ENCODE measurements at places on chromosomes 5 and 9.

- no peak for DNase-seq
These were observed 92.9 kb downstream of the GLDC start for GRCh38 chr9:6552498-6553121.

DNA sequence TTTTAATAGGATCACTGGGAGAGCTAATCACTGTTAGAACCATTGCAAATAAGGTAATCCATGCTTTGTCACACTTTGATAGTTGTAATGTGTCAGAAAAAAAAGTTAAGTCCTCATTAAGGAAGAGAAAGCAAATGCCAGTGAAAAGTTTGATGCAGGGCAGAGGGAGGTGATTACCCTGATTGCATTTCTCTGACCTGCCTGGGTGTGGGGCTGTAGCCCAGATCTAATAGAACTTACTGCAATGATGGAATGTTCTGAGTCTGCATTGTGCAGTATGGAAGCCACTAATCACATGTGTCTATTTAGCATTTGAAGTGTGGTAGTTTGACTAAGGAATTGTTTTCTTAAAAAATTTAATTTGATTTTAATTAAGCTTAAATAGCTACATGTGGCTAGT lies 202.7 kb downstream of the ATP10B start:
- no peak for DNase-seq

GRCh38 chr5:122089096-122090013 lies 11.3 kb upstream of the LOX start:
- no peak for DNase-seq

DNA sequence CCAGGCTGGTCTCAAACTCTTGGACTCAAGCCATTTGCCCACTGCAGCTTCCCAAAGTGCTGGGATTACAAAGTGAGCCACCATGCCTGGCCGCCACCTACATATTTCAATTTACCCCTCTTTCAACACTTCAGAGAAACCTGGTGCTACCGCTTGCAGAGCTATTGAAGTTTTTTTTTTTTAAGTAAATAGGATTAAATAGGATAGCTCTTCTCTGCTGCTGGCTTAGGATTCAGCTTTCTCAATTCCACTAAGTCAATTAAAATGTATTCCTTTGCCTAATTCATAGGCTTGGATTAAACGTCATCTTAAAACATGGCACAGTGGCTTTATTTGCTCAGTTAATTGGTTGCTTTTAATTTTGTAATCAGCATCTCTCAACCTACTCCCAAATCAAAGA lies 41.0 kb downstream of the KIAA1191 start:
- no peak for DNase-seq

DNA sequence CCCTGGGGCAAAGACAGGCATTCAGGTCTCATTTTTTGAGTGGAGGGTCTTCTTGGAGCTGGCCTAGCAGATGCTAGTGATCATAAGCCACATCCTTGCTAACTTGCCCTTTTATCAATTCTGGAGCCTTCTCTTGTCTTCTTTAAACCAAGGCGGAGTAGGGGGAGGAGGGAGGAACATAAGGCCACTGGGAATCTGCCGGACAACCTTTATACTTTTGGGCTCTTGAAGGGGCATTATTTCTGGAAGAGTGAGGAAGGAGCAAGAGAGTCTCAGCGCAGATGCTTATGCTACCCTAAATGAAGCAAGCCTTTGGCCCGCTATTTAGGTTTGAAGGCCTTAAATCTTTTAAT lies 2.0 kb downstream of the TMEFF1 start:
- no peak for DNase-seq

GRCh38 chr9:127521919-127522304 lies 70.6 kb downstream of the LRSAM1 start:
- DNase-seq: no peak

- DNase-seq: no peak
These were observed 69.0 kb downstream of the ALDH1A1 start for GRCh38 chr9:72883875-72884274.

GRCh38 chr5:139670369-139671095 lies 22.4 kb downstream of the CXXC5 start:
- no peak for DNase-seq

DNA sequence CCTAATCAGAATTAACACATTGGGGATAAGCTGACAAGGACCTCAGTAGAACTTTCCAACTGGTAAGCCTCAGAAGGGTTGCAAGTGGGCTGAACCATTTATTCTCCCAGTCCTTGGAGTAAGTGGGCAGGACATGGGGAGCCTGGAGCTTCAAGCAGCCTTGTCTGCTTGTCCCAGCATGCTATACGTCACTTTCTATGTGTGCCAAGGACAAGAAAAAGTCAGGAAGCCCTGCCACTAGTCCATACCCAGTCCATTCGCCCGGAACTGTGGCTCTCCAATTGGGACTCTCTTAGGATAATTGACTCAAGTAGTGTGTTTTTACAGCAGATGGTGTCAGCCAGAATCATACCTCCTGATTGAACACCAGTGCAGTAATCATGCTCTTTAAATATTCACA lies 62.6 kb upstream of the FRRS1L start:
- DNase-seq: no peak

GRCh38 chr5:58080573-58080972 lies 379.3 kb downstream of the PLK2 start:
- no peak for DNase-seq

- no peak for DNase-seq
These were observed 26.5 kb downstream of the OXCT1 start for GRCh38 chr5:41843456-41844370.

DNA sequence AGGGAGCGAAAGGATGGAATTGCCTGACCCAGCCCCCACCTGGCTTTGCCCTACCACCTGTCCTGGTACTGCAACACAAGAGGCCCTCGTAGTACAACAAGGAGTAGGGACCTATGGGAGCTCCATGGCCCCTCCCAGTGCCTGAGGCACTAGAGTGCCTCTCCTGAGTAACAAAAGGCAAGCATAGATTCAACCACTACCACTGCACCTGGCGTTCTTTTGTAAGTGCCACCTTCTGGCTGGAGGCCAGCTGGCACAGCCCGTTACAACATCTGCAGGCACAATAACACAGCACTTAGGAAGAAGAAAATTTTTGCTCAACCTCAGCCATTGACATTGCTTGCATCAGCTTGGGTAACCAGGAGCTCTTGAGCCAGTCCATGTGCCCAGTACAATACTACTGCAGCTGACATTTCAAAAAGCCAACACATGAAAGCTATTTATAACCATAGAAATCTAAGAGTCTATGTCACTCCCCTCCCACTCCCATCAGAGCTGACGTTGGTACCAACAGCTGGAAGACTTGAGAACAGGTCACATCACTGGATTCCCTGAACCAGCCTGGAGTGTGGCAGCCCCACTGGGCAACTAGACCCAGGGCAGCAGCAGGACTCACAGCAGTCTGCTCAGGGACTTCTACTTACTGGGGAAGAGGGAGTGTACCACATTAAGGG lies 17.7 kb upstream of the FAM174A start:
- DNase-seq: no peak

GRCh38 chr9:111386386-111386785 lies 56.4 kb upstream of the OR2K2 start:
- no peak for DNase-seq

GRCh38 chr9:29806937-29807618 lies 2233.8 kb upstream of the C9orf72 start:
- no peak for DNase-seq

- no peak for DNase-seq
These were observed 478.0 kb downstream of the BRINP1 start for GRCh38 chr9:118891213-118891612.

DNA sequence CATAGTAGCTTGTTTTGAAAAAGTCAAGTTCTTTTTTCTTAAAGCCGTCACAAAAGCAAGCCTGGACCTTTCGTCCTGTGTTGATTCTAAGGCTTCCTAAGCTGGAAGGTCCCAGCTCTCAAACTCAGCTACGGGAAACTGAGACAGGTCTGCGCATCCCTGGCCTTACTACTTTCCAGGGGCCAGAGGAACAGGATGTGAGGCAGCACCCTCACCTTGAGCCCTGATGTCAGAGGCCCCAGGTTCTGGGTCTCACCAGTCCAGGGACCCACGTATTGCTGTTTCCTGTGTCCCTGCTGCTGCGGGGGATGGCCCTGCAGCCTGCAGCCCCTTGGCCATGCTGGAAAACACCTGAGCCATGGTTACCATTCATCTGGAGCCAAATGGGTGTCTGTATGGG lies 123.9 kb downstream of the COL23A1 start:
- DNase-seq: no peak

DNA sequence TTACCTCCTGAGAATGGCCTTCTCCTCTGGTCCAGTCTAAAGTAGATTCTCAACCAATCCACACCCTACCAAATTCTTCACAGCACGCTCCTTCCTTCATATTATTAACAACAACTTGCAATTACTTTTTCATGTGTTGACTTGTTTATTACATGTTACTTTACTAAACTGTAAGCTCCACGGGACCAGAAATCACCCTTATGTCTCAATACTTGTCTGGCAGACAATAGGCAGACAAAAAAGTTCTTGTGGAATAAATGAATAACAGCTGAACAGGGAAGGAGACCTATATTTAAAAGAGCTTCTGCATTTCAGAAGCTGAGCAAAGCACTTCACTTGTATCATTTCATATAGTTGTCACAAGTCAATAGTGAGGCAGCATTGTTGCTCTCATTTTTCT lies 5.7 kb upstream of the WWC1 start:
- no peak for DNase-seq

DNA sequence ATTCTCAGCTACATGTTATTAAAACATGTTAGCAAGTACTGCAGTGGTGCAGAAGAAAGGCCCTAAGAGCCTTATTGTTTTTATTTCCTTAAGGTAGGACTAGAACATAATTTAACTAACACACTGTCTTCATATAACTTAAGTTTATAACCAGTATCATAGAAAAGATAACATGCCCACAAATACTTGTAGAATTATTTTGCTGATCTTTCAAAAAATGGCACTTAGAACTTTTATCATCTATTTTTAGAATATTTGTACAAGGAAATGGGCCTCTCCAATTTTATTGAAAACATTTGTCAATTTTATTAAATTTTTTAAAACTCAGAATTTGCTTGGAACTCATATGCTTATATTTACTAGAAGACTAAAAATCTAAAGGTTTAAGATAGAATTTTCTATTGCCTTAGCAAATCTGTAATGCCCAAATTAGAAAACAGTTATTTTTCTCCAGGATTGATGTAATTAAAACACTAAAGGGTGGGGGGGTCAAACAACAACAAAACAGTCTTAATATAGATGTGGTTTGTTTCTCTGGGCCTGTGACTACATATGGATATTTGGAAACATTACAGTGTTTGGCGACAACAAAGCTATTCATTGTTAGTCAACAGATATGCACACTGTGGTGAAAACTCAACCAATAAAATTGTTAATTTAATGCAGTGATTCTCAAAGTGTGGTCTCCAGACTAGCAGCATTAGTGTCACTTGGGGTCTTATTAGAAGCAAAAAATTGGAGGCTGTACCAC lies 360.4 kb downstream of the PDE4D start:
- DNase-seq: no peak

- DNase-seq: no peak
These were observed 117.9 kb downstream of the MELK start for GRCh38 chr9:36690412-36691168.

GRCh38 chr9:137180491-137180890 lies 7.9 kb downstream of the ANAPC2 start:
- no peak for DNase-seq

DNA sequence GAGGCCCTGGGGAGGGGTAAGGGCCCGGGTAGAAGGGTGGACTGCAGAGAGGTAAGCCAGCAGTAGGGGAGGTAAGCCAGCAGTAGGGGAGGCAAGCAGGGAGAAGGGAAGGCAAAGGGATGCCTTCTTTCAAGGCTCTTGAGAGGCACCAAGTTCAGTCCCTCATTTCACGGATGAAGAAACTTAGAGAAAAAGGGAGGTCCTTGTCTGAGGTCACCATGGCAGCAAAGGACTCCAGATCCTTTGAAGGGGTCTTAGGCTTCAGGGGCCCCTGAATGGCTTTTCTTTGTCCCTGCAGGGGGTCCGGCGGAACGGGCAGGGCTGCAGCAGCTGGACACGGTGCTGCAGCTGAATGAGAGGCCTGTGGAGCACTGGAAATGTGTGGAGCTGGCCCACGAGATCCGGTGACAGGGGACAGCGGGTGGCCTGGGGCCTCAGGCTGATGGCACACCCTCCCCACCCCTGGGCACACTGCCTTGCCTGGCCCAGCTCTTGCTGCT lies 42.6 kb downstream of the RGS3 start:
- no peak for DNase-seq

DNA sequence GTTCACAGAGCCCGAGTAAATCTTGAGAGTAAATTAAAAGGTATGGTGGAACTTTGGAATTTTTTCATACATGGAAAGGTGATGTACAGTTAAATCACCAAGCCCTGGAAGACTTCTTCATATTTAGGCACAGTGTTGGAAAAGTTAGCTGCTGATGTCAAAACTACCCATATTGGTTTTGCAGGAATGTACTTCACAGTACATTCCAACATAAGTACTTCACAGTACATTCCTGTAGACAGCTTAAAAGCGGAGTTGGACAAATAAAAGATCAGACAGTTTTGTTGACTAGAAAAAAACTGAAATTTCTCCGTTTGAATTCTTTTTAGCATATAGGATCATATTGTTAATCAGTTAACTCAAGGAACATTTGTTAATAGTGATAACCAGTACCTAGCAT lies 1.8 kb downstream of the RANBP17 start:
- DNase-seq: no peak

- no peak for DNase-seq
These were observed 904.5 kb downstream of the NR2F1-AS1 start for GRCh38 chr5:92676215-92677165.

- DNase-seq: no peak
These were observed 291.6 kb upstream of the SMARCA2 start for GRCh38 chr9:1723522-1724015.

DNA sequence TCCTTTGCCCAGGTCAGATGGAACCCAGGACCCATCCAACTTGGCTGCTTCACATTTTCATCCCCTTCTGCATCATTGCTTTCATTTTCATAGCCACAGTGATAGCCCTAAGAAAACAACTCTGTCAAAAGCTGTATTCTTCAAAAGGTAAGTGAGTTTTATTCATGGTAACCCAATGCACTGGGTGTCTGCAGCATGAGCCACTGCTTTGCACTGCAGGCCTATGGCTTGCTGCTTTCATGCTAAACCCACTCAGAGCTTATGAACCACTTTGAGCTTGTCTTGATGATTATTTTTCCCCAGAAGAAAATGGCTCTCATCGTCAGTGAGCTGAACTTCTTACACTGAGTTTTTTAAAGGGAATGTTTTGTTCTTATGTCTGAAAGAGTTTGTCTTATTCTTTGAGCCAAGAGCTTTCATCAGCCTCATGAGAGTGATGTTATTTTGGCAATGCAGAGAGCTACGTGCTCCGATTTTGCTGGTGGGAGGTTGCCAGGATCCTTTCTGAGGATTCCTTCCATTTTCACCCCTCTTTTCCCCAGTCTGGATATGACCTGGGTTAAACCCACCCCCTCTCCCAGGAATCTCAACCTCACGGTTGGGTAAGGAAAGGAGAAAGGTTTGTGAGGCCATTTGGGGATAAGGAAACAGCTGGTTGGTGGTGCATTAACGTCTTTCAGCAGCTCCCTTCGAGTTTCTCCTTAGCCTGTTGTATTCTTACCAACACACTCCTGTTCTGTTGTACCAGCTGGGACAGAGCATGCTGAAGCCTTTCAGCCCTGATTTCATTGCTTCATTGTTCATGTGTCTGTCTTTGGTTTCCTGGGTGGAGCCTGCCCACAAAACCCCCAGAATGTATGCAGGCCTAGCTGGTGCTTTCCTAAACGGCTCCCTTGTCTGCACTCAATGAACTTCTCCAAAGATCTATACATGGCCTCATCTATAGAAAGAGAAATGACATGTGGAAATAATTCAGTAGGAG lies 47.6 kb downstream of the PDCD1LG2 start:
- DNase-seq: no peak

Data from stimulated activated CD4-positive, alpha-beta T cell treated with anti-CD3 and anti-CD28 coated beads, Interleukin-1b, Interleukin-23, amount 100 ng/mL, for 1 hour (primary cell).